ENCODE measurements at places on chromosomes 4 and X. TPM values are rescaled to one million over a fixed set of nuclear protein-coding genes. Genes with fewer than 3 reads are reported as not detected.

- DNase-seq: no peak
Measured at GRCh38 chr4:128780688-128781087, 28.8 kb upstream of the JADE1 start.

- no peak for DNase-seq
Measured at GRCh38 chr4:105345838-105346237, 128.0 kb downstream of the PPA2 start.

- DNase-seq: no peak
Measured at GRCh38 chr4:25297528-25298242, 14.9 kb upstream of the ZCCHC4 start.

DNA sequence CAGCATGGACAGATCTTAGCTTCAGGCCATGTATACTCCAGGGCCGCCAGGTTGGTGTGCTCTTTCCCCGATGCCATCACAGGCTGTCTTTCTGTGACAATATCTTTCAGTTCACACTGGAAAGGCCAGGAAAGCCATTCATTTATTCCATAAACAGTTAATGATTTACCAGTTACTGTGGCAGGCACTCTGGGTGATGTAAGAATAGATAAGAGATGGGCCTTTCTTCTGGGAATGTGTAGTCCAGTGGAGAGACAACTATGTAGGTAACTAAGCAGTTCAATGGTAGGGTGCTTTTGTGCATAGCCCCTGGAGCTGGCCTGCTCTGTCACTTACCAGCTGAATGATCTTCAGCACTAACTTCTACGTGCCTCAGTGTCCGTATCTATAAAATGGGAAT is 46.3 kb upstream of the LEF1 start:
- no peak for DNase-seq

DNA sequence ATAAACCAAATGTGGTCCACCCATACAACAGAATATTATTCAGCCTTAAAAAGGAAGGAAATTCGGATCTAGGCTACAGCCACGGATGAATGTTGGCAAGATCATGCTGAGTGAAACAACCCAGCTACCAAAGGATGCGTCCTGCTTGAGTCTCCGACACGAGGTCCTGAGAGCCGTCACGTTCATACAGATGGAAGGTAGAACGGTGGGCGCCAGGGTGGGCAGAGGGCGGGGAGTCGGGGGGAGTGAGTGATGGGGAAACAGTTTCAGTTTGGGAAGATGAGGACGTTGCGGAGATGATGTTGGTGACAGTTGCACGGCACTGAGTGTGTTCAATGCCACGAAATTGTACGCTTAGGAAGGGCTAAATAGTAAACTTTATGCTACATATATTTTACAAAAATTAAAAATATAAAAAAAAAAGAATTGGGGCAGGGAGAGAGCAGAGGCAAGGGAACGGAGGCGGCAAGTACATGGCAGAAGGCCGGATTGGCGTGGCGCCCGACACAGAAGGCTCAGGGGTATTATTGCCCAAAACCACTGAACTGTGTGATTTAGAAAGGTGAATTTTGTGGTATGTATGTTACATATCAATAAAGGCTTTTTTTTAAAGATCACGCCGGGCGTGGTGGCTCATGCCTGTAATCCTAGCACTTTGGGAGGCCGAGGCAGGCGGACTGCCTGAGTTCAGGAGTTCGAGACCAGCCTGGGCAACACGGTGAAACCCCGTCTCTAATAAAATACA is 14.8 kb upstream of the MXD4 start:
- DNase-seq: no peak

GRCh38 chr4:25107827-25108516 is 52.3 kb downstream of the SEPSECS start:
- DNase-seq: no peak

GRCh38 chr4:127284236-127284635 is 348.5 kb upstream of the INTU start:
- DNase-seq: no peak

GRCh38 chr4:161249779-161250440 is 913.9 kb downstream of the FSTL5 start:
- DNase-seq: no peak

- no peak for DNase-seq
Measured at GRCh38 chr4:8505229-8505628, 64.7 kb downstream of the TRMT44 start.

DNA sequence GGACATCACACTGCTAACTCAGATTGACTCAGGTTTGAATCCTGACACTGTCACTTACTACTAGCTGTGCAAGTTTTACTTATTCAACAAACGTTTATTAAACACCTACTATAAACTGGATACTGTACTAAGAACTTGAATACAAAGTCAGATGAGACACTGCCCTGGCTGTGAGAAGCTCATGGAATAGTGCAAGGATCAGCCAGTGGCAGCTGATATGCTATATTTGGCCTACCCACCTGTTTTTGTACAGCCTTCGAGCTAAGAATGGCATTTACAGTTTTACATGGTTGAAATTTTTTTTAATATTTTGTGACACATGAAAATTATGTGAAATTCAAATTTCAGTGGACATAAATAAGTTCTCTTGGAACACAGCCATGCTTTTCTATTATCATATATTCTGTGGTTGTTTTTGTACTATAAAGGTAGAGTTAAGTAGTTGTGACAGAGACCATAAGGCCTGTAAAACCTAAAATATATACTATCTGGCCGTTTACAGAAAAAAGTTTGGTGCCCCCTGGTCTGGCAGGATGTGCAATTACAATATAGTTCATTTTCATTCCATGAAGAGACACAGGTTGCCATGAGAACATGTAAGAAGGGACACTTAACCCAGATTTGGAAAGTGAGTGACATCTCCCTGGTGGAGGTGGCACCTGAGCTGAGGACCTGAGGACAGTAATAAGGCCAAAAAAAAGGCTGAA is 3.4 kb upstream of the SEC24D start:
- no peak for DNase-seq

DNA sequence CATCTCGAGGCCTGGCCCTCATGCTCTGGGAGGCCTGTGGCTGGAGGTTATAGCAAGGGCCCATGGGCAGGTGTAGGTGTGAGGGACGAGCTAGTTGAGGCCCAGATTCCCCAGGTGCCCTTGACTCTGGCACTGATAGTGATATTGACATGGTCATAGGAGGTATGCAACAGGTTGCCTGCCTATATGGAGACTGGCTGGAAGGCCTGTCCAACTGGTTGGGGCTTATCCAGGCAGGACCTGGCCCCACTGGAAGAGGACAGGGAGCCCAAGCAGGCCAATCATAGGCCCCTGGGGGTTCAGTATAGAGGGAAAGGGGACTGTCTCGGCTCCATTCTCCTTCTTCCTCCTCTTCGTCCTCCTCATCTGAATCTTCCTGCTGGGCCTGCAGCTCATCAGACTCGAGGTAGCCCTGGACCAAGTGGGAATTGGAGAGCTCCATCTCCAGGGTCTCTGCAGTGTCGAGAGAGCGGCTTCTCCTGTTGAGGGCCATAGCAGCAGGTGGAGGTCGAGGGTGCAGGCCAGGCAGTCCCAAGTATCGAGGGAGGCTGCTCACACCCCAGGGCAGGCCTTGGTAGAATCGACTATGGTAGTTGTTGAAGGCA is 15.3 kb downstream of the AMER1 start:
- no peak for DNase-seq

- no peak for DNase-seq
Measured at GRCh38 chrX:82666355-82666754, 841.7 kb upstream of the POU3F4 start.

DNA sequence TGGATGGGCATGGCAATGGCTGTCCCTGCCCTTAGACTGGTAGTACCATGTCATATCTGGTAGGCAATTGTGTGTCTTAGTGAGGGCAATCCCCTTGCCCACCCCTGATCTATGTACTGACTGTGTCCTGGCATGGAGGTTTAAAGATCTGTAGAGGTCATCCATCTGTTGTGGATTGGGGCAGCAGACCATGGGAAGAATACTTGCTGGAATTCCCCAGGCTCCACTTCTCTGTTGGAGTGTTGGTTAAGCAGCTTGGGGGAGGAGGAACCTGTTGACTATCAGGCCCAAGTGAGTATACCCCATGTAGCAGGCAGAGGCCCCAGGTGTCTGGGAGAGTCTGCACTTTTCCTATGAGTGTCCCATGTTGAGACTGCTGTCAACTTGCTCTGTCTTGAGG is 246.7 kb upstream of the DIPK2B start:
- no peak for DNase-seq

- DNase-seq: no peak
Measured at GRCh38 chrX:65783746-65784145, 116.3 kb downstream of the MSN start.

- DNase-seq: no peak
Measured at GRCh38 chrX:18151649-18152048, 69.0 kb downstream of the BEND2 start.

- DNase-seq: no peak
Measured at GRCh38 chrX:38940547-38940946, 139.3 kb downstream of the MID1IP1 start.

GRCh38 chr4:104128850-104129213 is 365.9 kb downstream of the CXXC4 start:
- DNase-seq: no peak

DNA sequence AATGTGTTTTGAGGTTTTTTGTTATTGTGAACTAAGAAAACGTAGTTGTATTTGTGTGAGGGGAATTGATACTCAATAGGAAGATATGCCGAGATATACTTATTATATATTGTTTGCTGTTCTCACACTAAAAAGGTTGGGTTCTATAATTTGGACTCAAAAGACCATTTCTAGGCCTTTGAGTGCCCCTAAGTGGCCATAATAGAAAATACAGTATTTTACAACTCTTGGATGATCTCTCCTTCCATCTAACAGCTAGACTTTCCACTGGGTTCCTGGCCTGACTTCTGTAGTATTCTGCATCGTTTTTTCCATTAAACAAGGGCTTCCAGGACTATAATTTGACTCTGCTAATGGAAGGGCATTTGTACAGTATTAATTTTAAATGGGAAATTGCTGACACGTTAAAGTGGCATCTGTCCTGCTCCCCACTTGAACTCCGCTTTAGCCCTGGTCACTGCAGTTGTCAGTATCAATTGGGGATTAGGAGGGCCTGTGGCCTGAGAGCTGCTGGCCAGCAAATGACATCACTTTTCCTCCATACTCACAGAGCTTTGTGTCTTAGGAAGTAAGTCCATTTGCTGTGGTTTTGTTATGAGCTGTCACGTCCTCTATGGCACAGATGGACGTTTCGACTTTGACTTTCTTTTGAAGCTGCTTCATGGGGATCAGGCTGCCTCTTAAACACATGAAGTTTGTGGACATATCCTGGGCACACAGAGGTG is 176.9 kb downstream of the SLIT2 start:
- no peak for DNase-seq

- DNase-seq: no peak
Measured at GRCh38 chr4:40831146-40831907, 81.6 kb downstream of the NSUN7 start.

DNA sequence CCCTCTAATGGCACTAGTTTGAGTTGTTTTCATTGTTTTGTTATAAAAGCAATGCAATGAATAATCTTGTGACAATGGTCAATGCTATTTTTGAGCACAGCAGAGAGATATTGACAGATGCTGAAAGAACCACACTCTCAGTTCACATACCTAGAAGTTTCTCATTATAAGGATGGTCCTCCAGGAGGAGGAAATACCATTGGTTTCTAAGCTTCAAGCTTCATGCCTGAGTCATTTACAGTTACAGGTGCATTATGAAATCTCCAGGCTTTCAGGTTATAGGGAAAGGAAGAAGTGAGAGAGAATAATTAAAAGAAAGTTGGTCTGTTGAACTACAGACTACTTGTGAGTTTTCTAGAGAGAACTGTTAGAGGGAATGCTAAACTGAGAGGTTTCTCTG is 75.3 kb downstream of the PWWP3B start:
- no peak for DNase-seq

DNA sequence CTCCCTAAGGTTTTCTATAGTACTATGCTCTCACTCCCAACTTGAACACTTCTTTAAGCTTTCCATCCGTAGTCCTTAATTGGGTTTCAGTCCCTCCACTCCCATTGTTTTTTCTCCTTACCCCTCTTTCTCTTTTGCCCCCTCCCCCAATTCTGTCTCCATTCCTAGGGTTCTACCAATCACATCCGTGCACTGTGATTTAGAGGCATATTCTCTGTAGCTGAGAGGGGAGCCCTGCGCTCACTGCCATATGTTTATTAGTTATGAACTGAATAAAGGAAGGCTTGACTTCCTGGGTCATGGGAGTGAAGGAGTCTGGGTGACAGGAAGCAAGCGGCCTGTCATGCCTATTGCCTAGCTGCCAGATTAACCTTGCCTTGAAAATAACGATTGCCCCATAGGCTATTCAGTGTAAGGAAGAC is 471 bp downstream of the MCTS1 start:
- DNase-seq: no peak

- no peak for DNase-seq
Measured at GRCh38 chrX:4850312-4850711, 1136.9 kb upstream of the PRKX start.

DNA sequence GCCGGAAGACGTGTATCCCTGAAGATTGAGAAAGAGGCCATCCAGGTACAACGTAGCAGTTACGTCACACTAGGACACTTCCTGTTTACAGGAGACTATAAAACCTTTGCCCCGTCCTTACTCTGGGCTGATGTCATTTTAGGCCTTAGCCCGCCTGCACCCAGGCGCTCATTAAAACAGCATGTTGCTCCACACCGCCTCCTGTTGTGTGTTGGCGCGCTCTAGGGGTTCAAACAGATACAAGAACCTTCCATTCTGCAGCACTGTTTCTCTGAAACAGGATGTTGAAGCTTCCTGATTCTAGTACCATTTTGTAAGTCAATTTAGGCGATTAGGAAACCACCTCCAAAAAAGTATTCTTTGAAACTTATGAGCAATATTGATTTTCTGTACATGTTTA is 722.1 kb downstream of the PCDH7 start:
- DNase-seq: no peak

GRCh38 chrX:295136-295535 is 14.0 kb downstream of the PLCXD1 start:
- DNase-seq: no peak

DNA sequence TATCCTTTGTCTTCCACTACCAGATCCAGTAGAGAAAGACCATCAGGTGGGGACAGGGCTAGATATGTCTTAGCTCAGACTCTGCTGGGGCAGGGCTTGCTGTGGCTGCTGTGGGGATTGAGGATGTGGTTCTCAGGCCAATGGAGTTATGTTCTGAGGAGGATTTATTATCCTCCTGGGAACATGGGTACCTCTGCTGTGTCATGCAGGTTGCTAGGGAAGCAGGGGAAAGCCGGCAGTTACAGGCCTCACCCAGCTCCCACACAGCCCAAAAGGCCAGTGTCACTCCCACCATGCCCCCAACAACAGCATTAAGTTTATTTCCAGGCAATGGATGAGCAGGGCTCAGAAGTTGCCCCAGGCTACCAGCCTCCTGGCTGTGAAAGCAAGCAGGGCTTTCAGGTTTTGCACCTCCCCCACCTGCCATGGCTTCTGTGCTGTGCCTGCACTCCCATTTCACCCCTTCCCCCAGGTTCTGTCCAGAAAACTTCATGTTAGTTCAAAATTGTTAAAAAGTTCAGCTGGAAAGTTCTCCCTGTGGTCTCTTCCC is 879.9 kb downstream of the ARAP2 start:
- no peak for DNase-seq

- DNase-seq: no peak
Measured at GRCh38 chr4:139018501-139018900, 2.9 kb downstream of the NOCT start.

The ITIH6 gene
- total RNA-seq: not detected

The APOO gene
- total RNA-seq: 12.2 TPM

The HSPA4L gene
- total RNA-seq: 24.0 TPM

The CDKL2 gene
- 1.3 TPM for total RNA-seq

The DGAT2L6 gene
- total RNA-seq: not detected

The CT45A1 gene
- total RNA-seq: not detected

The NMU gene
- total RNA-seq: 110 TPM

The PDZD4 gene
- total RNA-seq: 1.7 TPM

The XK gene
- total RNA-seq: 2.2 TPM

The HTR2C gene
- total RNA-seq: not detected

The HPGD gene
- total RNA-seq: 23.0 TPM

The CT45A6 gene
- total RNA-seq: not detected

The DRD5 gene
- total RNA-seq: not detected
